ENCODE measurements at places on chromosomes 3 and 15.

DNA sequence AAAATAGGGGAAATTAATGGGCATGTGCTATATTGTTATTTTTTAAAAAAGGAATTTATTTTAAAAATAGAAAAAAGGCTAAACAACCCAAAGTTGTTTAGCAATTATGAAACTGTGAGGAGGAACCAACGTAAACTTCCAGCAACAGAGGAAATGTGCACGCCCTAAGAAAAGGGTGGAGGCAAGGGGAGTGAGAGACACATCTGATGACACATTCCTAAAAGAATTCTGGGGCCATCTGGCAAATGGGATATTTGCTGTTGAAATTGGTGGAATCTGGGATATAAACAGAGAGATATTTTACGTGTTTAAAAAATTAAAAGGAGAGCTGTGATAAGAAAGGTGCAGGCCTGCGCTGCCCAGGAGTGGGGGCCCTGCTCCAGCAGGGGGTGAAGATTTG is 50.8 kb upstream of the MUC13 start:
- no peak for DNase-seq

- DNase-seq, result no peak
Measured at GRCh38 chr3:115646027-115646690, 22.8 kb downstream of the GAP43 start.

- DNase-seq, result no peak
Measured at GRCh38 chr3:167160781-167161180, 219.3 kb downstream of the ZBBX start.

GRCh38 chr3:112647122-112647521 is 6.2 kb upstream of the CCDC80 start:
- DNase-seq, result no peak
